Mesenteric fat pad (tissue), 1 donor: ENCODE measurements at places on chromosomes 6 and 20.

- no peak for DNase-seq
These were observed 30.9 kb upstream of the DSN1 start for GRCh38 chr20:36804425-36804824.

- no peak for DNase-seq
These were observed 184.3 kb downstream of the SOX4 start for GRCh38 chr6:21777846-21778245.

GRCh38 chr6:123745895-123746294 is 57.8 kb upstream of the NKAIN2 start:
- no peak for DNase-seq

DNA sequence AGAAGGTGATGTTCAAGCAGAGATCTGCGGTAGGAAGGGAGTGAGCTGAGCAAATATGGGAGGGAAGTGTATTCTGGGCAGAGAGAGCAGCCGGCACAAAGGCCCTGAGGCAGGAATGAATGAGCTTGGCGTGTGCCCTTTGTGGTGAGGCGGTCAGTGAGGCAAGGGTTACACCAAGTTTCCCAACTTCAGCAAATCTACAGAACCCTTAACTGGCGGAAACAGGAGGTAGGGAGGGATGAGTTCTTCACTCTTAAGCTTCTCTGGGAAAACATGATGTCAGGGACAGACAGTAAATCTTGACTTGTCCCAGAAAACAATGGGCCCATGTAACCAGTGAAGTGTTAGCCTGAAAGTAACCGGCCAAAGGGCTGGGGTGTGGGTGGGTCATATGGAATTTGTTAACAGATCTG is 97.1 kb upstream of the PTPN1 start:
- DNase-seq = no peak

DNA sequence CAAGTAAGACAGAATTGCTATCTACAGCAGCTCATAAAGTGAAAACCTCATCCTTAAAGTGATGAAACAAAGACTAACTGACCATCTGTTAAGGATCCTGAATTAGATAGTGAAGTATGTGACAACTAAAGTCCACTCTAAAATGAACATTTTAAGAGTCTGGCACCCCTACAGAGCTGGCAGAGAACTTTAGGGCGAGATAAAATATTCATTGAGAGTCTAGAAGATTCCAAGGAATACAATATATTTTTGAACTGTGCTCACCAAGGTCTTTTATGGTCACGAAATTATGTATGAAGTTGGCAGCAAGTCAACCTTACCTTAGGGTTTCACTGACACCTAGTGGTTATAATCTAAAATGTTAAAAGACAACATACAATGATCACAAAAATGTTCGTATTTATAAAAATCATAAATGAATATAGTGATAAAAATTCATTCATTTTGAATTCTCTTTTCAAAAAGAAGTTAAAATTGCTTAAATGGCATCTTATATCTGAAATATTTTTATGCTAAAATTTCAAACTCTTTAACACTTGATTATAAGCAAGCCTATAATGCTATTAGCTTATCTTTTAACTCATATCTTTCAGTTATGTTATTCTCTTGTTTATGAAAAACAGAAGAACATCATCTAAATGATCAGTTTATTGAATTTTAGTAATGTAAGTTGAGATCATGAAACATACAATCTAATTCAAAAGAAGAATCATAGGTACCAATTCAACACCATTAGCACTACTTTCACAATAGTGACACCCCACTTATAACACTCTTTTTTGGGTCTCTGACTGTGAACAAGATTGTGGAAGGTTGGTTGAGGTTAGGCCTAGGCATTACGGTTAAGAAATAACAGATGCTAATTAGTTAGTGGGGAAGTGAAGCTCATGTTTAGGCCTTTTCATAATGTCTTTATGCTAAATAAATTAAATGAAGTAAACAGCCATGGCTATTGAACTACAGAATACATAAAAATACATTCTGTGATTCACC is 27.5 kb downstream of the RSPH3 start:
- DNase-seq = no peak

- DNase-seq = no peak
These were observed 167.4 kb upstream of the LRFN2 start for GRCh38 chr6:40754461-40755045.

DNA sequence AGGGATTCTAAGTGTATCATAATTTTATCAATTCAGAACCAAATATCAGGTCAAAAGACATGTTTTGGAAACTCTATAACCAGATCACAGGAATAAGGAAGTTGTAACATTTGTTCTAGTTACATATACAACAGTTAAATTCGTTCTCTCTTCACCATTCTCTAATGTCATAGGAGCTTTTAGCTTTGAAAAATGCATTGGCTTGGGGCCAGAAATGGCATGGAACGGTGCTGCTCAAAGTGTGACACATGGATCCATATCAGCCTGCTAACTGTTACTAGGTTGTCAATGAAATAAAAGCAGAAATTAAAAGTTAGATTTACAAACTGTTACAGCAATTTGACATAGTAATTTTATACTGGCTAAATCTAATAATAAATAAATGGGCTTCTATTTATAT is 120.3 kb downstream of the LCA5 start:
- no peak for DNase-seq

DNA sequence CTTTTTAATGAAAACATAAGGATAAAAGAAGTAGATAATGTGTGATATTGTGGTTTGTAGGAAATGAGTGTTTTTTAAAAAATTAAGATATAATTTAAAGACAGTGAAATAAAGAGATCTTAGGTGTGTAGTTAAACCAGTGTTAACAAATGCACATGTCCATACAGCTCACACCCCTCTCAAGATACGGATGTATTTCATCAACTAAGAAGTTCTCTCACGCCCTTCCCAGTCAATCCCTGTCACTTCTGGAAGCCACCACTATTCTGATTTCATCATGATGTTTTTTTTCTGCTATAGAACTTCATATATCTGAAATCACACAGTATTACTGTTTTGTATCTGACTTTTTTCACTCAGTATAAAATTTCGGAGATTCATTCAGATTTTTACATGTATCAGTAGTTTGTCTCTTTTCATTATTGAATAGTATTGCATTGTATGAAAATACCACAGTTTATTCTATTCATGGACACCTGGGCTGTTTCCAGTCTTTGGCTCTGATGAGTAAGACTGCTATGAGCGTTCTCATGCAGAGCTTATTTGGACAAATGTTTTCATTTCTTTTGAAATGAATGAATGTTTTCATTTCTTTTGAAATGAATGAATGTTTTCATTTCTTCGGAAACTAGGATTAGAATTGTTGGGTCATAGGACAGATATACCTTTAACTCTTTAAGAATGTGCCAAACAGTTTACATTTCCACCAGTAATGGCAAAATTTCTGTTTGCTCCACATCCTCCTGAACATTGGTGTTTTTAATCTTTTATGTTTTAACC is 49.7 kb upstream of the ELOVL5 start:
- DNase-seq = no peak

DNA sequence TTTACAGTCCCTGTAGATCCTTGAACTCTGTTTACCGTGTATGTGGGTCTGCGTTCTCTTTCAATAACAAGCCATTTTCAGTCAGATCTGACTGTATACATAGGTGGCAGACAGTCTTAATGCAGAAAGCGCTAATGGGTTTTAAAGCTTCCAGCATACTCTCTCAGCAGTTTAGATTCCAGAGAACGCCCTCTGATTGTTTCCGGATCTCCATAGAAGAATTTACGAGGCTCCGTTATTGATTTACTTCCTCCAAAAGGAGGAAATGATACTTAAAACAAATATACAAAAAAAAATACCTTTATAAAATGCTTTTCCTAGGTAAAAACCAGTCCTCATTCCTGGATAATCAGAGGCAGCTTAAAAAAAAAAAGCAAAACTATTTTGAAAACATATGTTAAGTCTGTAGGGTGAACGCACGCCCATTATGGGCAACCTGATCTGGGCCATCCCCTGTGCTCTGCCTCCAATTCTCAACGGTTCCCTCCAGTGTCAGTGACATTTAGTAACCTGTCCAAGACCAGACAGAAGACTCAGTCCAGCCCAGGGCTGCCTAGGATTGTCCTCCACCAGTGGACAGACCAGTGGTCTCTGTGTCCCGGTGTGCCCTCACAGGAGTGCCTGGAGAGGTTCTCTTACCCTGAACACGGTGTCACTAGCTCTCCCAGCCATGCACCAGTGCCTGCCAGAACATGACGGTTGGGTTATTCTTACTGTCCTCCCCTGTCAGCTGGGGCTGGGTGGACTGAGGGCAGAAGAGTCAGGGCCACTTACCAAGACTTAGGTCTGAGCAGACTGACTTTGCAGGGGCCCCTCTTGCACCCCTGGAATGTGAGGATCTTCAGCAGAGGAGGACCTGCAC is 217.3 kb downstream of the ARID1B start:
- no peak for DNase-seq

DNA sequence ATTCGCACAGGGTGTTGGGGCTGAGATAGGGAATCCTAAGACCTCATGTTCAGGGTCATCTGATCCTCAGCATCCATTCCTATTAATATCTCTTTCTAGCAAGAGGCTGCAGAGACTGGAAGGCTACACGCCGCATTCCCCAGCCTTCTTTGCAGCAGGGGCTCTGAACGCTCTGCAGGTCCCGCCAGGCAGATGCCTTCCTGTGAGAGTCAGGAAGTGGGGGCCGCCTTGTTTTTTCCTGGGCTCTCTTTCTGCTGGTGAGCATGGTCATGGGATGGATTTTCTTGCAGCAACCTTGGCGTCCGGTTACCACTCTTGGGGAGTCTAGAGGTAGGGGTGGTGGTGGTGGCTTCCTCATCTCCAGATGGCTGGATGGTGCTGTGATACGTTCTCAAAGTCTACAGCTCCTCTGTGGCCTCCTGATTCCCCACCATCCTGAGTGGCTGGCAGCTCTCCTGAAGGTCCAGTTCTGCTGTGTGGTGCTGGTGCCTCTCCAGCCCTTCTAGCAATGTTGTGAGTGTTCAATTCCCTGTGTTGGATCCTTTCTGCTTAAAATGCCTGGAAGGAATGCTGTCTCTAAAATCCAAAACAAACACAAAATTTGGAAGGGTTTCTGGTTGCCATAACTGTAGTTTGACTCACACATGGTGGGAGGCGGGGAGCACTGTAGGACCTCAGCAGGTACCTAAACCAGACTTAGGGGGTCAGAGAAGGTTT is 111.9 kb downstream of the CEBPB start:
- DNase-seq = no peak

DNA sequence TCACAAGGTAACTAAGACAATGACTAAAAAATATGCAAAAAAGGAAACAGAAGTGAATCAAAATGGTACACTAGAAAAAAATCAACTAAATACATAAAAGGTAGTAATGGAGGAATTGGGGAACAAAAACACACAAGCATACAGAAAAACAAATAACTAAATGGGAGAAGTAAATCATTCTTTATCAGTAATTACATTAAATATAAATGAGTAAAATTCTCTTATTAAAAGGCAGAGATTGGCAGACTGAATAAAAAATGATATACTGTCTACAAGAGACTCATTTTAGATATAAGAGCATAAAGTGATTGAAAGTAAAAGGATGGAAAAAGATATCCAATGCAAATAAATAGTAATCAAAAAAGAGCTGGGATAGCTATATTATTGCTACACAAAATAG is 39.4 kb upstream of the VEGFA start:
- DNase-seq = no peak

DNA sequence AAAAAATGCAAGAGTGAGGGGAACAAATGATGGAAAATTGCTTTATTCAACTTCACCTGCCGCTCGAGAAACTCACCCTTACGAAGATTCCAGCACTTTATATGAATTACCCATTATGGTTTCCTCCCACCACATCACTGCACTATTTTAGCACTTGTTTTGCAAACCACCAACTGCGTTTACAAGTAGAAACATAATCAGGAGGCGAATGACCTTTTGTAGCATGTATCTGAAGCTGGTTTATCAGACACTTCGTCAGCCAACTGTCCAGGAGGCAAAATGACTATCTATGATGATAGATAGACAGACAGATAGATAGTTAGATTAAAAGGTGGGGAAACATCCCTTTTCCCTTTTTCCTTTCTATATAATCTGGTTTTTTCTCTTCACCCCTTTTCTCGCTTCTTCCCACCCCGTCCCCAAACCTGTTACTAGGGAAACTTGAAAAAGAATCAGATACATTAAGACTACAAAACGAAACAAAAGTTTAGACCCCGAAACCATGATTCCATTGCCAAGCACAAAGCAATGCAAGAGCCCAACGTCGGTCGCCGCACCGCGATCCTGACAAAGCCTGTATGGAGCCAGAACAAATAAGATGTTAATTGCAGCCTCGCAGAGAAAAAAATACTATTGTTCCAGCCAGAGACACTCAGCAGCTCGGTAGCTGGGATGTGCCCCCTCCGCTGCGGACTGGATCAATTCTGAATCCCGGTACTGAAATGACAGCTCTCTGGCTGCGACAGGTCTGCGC is 933 bp upstream of the ADGRB3 start:
- no peak for DNase-seq

DNA sequence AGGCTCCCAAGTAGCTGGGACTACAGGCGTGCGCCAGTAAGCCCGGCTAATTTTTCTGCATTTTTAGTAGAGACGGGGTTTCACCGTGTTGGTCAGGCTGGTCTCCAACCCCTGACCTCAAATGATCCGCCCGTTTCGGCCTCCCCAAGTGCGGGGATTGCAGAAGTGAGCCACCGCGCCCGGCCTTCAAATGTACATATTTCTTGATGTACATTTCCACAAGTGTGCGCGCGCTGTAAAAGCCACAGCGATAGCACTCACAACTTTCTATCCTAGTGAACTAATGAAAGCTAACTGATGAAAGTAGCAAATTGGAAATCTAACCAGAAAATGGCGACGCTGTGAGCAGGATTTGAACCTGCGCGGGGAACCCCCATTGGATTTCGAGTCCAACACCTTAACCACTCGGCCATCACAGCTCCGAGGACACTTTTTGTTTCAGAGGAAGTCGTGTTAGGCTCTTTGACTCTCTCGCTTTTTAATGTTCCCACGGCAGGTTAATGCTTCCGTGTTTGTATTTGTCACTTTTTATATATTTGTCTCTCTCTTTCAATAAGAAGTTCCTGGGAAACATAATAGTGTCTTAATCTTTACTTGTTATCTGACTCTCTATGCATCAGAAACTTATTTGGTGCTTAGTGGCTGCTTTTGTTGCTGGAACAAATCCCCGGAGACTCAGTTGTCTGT is 199.4 kb upstream of the ZNF184 start:
- no peak for DNase-seq

GRCh38 chr20:25402583-25402982 is 4.9 kb upstream of the GINS1 start:
- DNase-seq = no peak

DNA sequence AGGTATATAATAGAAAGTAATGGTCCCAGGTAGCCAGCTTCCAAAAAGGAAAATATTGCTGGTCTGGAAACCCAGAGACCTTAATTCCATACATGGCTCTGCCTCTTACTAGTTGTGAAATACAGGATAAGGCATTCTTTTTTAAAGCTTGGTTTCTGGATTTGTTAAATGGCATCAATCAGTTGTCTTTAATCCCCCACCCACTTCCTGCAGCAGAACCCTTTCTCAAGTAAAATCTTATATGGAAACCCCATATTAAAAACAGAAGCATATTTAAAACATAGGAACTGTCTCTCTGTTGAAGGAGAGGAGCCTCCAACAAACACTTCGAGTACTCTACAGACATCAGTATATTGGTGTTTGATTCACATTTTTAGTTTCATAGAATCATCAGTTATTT is 6.2 kb upstream of the LCA5 start:
- no peak for DNase-seq

- DNase-seq = peak; percentile 71
These were observed 19.0 kb downstream of the RAB44 start for GRCh38 chr6:36716476-36717093.

GRCh38 chr6:57822896-57823358 is 505.5 kb downstream of the PRIM2 start:
- DNase-seq = no peak

- no peak for DNase-seq
These were observed 35.2 kb downstream of the SYNDIG1 start for GRCh38 chr20:24504331-24505285.

GRCh38 chr6:27140999-27141528 is 106.4 kb upstream of the PRSS16 start:
- no peak for DNase-seq
